T-helper 1 cell (primary cell): ENCODE measurements at places on chromosomes 11 and 22.

- no peak for DNase-seq
Observed at GRCh38 chr11:125766251-125766650, 12.4 kb downstream of the PATE2 start.

DNA sequence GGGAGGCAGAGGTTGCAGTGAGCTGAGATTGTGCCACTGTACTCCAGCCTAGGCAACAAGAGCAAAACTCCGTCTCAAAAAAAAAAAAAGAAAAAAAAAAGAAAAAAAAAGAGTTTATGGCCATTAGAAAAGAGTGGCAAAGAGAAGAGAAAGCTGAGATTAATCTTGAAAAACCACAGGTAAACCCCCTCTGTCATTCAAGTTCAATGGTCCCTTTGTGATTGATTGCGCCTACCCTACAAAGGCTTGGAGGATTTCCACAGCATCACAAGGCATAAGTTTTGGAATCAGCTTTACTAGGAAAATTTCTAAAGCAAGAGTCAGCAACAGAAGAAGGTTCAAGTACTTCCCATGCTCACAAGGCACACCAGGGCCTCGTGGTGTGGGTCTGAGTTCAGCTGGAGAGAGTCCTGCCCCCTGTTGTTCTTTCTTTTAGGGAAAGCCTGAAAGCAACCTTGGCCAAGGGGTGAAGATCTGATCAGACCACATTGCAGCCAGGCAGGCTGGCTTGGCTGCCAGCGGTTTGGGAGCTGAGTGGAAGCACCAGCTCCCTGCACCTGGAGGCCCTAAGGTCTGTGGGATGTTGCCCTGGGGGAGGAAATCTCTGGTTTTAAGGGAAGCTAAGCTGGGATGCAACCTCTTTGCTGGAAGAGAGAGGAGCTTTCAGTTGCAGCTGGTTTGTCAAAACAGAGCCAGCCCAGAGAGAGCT lies 41.8 kb downstream of the SLN start:
- no peak for DNase-seq

- no peak for DNase-seq
Observed at GRCh38 chr11:18907391-18907790, 31.8 kb downstream of the MRGPRX1 start.

DNA sequence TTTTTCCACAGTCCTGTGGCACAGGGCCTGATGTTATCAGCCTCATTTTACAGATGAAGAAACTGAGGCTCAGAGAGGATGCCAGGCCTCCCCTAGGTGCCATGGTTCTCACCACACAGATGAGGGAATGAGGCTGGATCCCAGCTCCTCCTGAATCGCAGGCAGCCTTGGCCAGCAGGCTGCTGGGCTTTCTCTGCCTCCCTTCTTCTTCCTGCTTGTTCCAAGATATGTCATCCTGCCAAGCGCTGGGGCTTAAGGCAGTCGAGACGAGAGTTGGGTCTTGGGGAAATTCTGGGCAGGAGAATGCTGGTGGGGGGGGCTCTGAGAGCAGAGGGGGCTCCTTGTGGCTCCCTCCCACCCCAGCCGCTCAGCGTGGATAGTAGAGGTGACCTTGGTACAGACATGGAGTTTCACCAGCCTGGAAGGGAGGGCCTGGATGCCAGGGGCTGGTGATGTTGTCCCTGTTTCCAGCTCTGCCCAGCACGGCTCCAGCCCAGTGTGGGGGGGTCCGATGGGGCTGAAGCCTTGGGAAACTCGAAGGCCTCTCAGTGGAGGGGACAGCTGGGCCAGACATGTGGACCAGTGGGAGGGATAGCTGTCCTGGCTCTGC lies 16.6 kb upstream of the MPPED1 start:
- no peak for DNase-seq

- no peak for DNase-seq
Observed at GRCh38 chr11:112805658-112806057, 155.6 kb upstream of the NCAM1 start.

- no peak for DNase-seq
Observed at GRCh38 chr11:37762079-37762478, 1164.0 kb upstream of the RAG2 start.

DNA sequence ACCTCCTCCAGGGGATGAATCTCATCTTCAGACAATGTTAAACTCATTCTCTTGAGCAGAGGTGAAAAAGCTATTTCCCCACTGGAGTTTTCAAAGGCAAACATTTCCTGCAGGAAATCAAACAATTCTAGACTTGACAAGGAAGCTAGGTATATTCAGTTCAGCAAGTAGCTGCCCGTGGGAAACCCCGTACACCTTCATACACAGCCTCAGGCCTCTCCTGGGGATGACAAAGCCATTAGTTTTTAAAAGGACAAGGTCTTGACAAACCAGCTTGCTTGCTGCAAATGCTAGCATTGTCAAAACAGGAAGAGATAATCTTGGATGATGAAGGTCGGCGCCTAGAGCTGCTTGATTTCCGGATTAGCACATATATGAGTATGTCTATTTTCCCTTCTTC lies 1630.8 kb upstream of the TENM4 start:
- no peak for DNase-seq

GRCh38 chr11:130831976-130832375 lies 84.3 kb downstream of the SNX19 start:
- DNase-seq: no peak

- DNase-seq: no peak
Observed at GRCh38 chr11:116778556-116778955, 5.8 kb upstream of the BUD13 start.

- no peak for DNase-seq
Observed at GRCh38 chr22:30033901-30034300, 46.4 kb upstream of the HORMAD2 start.

- DNase-seq: no peak
Observed at GRCh38 chr22:43734370-43735150, 77.5 kb downstream of the EFCAB6 start.

GRCh38 chr11:3896644-3897043 lies 41.2 kb downstream of the STIM1 start:
- DNase-seq: no peak

- no peak for DNase-seq
Observed at GRCh38 chr11:72787216-72788104, 6.4 kb downstream of the STARD10 start.

DNA sequence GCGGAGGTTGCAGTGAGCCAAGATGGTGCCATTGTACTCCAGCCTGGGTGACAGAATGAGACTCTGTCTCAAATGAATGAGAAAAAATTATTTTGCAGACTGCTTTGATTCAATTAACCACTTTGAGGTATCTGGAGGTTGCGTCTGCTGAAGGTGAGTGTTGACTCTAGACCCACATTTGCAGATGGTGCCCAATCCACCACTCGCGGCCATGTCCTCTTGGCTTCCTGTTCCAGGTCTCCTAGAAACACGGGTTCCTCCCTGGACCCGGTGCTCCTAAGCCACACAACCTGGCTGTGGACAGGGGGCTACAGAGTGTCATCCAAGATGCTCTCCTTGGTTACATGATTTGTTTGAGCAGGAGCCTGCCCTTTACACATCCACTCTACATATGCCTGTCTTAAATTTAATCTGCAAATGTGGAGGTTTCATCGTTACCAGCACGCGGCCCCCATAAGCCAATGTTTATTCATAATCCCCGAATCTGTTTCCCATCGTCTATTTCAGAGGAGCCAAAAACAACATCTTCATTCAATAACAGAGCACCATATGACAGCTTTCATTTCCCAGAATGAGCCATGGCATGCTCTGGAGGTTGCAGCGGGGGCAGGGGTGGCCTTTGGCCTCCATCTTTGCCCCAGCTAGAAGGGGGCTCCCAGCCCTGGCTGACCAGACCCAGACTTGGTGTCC lies 377.2 kb downstream of the CTTN start:
- no peak for DNase-seq
